ENCODE measurements at places on chromosomes 7 and 10.

DNA sequence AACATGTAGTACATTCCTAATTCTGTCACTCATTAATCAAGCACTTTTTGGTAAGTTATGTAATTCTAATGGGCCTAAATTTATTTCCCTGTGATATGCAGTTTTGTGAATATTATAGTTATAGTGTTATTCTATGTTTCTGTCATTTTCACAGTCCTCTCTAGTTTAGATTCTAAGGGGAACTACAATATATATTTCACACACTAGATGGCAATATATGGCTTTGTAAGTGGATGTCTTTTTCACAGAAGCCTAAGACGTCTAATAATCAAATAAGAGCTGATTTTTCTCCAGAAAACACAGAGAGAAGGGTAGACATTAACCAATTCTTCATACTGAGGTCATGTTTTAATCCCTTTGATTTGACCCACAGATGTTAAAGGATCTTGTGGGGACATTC lies 18.0 kb downstream of the RNLS start:
- no peak for DNase-seq

- no peak for DNase-seq
These were observed 142.9 kb upstream of the ZMIZ1 start for GRCh38 chr10:78925800-78926319.

- DNase-seq = no peak
These were observed 123.8 kb downstream of the SLC25A13 start for GRCh38 chr7:96198047-96198636.

GRCh38 chr7:111568870-111569462 lies 6.7 kb upstream of the IMMP2L start:
- DNase-seq = no peak

- DNase-seq = no peak
These were observed 170.4 kb upstream of the C7orf33 start for GRCh38 chr7:148419856-148420832.

DNA sequence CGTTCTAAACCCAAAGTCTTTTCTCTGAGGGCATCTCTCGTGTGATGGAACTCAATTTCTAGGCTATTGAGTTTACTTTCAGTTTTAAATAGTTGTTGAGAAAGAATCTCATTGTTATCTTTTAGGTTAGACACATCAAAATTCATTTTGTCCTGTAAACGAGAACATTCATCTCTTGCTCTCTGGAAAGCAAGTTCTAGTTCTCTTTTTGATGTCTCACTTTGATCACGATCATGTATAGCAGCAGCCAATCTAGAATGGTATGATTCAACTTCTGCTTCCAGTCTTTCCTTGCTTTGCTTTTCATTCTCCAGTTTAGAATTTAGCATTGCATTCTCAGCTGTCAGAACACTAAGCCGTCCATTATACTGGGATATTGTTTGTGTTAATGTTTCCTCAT lies 65.1 kb downstream of the ANKRD26 start:
- DNase-seq = no peak

GRCh38 chr10:93458821-93459257 lies 23.3 kb downstream of the MYOF start:
- no peak for DNase-seq

DNA sequence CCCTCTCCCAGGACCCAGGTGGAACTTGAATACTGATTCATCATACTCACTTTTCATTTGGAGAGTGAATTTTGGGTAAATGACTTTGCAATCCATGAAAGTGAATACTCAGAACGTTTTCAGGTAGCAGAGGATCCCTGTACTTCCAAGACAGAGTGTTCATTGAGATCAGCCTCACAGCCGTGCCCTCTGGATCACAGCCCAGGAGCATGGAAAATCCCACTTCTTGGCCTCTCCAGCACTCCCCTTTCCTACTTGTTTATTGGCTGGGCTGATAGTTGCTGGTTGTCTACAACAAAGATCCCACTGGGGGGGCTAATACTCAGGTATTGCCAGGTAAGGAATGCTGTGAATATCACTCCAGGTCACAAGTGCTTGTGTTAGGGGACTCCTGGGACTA lies 5.9 kb downstream of the GCK start:
- no peak for DNase-seq

GRCh38 chr10:27344568-27345454 lies 104.2 kb upstream of the ACBD5 start:
- no peak for DNase-seq

DNA sequence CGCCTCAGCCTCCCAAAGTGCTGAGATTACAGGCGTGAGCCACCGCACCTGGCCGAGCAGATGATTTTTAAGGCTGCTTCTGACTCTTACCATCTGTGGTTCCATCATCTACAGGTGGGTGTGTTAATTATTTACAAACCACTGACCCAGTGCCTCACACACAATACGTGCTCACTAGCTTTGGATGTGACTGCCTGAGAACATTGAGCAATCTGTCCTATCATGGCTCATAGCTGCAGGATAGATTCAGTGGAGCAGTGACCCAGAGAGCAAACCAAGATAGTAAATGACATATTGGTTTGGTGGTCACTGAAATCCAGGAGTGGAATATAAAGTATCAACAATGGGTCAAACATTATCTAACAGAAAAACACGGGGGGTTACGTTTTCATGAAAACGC lies 24.1 kb downstream of the GPAM start:
- DNase-seq = no peak

- DNase-seq = no peak
These were observed 119.3 kb downstream of the CABCOCO1 start for GRCh38 chr10:61781969-61782403.

DNA sequence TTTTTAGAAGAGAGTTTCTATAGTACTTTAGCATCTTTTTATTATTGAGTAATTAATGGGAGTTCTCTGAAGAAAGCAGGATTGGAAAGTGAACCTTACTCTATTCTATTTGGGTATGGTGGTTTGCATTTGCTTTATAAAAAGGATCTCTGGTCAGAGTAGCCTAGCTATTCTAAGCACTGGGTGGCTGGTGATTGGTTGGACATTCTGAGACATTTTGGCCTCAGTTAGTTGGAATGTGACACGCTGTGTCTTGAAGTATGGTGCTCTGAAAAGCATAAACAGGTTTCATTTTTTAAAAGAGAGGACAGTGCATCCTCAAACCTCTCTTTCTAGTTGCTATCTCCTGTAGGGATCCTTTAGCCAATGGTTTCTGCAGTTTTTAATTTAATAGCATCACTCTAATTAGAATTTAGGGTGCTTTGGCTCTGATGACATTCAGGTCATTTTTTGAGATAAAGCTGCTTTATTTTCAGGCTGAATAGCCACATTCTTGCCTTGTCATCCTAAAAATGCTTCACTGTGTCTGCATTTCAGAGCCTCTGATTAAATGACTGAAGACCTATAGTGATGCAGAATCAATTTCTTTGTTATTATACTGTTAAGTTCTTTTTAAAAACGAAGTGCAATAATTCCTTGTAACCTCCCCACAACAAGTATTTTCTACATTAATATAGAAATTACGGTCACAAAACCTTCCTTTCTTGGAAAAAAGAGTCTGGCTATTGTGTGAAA lies 20.6 kb downstream of the TMEM178B start:
- no peak for DNase-seq

DNA sequence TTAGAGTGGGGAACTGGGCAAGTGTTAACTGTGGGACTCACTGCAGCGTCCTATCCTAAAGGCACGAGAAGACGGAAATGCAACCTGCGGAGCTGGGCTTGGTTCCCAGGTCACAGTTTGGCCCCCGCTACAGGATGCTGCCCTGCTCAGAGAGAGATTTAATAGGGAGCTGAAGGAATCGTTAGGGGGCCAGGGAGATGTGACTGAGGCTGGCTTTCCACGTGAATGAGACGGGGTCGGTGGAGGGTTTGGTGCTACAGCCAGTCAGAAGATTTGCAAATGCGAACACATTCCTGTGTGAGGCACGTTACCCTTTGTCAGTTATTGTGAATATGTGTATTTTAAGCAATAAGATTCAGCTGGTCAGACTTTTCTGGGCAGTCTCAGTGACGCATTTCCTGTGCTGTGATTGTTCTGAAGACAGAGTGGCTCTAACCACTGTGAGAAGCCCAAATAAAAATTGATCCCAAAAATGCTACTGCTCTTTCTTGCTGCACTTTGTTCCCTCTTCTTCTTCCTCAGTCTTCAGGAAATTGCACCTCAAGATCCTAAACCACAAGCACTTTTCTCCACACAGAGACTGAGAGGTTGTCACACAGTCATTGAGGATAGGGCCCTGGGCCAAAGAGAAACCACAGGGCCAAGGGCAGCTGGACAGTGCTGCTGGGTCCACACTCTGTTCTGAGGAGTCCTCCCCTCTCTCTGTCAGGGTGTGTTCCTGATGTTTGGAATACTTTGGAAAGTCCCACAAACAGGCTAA lies 21.2 kb downstream of the CYP17A1 start:
- DNase-seq = no peak

DNA sequence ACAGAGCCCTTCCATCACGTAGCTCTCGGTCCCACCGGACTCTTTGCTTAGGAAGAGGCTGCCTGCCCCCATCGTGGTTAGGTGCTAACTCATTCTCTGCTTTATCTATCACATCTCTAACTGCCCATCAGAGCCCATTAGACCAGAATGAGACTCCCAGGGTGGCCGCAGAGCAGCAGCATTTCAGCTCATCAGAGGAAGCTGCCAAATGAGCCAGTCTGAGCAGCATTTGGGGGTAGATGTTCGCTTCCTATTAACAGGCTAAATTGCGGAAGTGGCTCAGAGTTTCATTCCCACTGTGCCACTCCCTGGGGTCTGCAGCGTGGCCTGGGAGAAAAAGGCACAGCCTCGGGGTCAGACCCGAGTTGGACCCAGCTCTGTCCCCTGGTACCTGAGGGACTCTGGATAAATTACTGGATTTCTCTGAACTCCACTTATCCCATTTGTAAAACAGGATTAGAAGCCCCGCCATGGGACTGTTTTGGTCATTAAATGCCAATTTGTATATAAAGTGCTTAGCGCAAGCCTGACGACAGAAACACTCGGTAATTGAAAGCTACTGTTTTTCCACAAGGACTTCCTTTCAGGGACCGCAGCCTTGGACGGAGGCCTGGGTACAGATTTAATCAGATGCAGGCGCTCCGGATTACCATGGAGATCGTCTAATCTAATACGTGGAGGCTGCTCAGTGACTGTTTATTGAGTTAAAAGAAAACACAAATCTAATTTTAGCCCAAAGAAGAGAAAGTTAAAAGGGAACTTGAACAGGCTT lies 73.8 kb upstream of the PRLHR start:
- no peak for DNase-seq

GRCh38 chr7:22385326-22385725 lies 28.4 kb upstream of the RAPGEF5 start:
- DNase-seq = no peak

DNA sequence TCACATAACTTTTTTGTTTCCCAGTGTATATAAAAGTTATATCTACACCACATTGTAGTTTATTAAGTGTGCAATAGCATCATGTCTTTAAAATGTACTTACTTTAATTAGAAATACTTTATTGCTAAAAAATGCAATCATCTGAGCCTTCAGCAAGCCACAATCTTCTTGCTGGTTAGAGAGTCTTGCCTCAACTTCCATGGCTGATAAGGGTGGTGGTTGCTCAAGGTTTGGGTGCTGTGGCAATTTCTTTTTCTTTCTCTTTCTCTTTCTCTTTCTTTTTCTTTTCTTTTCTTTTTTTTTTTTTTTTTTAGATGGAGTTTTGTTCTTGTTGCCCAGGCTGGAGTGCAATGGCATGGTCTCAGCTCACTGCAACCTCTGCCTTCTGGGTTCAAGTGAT lies 360.0 kb downstream of the MAGI2 start:
- no peak for DNase-seq

GRCh38 chr7:44622342-44623151 lies 16.1 kb downstream of the OGDH start:
- DNase-seq = no peak

DNA sequence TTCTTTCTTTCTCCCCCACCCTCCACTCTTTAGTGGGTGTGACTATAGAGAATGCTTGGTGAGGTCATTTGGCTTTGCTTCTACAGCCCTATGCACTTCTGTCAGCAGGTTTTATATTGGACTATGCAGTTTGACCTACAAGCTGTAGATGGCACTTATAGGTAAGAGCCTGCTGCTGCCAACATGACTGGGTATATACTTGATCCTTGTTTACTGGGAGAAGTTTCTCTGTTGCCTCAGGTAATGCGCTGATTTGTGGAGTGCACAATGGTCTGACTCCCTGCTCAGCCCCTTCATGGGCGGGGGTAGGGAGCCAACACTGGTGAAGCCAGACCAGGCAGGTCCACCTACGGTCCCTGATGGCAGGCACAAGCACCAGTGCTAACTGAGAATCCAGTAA lies 33.7 kb upstream of the C7orf33 start:
- DNase-seq = no peak

GRCh38 chr7:155743177-155743576 lies 69.1 kb downstream of the SHH start:
- DNase-seq = no peak

DNA sequence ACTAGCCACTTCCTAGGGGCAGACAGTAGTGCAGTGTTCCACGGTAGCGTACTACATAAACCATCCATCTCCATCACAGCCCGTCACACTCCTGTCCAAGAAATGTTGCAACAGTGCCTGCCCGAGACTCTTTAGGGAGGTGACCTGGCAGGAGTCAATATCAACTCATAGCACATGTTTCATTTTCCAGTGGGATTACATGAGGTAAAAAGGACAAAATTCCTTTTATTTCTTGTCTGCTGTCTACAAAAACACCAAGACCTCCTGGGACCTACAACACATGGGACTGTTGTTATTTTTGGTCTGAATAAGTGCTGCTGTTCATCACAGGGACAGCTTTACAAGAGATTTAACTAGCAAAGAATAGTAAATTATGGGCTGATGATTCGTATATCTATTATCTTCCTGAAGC lies 99.9 kb downstream of the MPP7 start:
- DNase-seq = no peak

DNA sequence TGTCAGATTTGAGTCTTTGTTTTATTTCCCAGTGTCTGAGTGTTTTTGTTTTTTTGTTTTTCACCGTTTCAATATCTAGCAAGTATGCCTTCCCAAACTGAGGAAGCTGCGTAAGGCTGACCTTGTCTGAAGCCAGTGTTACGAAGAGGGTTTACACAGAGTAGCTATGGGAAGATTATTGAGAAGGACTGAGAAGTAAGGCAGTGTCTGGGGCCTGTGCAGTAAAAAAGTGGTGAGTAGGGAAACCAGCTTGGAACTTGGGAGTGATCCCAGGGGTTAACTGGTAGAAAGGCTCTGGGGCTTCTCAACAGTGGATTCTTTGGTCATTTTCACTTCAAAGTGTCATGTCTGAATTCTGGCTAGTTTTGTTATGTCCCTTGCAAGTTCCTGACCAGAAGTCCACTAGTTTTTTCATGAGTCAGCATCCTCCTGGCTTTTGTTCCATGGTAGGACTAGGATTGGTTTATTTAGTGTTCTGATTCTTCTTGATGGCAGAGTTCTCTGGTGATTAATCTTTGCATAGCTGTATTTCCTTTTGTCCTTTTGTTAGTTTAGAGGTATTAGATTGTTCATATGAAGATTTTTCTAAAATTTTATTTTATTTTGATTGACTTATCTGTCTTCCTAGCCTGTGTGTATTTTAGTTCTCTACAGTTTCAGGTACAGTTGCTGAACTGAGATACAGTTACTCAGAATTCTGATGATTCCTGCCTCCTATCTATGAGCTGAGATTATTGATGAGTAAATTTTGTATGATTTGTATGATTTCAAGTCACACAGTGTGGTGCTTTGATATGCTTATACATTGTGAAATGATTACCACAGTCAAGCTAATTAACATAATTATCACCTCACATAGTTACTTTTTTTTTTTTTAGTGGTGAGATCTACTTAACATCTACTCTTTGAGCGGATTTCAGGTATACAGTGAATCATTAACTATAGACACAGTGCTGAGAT lies 19.0 kb downstream of the GARS1 start:
- no peak for DNase-seq
